ENCODE measurements at places on chromosomes 6 and 20.

DNA sequence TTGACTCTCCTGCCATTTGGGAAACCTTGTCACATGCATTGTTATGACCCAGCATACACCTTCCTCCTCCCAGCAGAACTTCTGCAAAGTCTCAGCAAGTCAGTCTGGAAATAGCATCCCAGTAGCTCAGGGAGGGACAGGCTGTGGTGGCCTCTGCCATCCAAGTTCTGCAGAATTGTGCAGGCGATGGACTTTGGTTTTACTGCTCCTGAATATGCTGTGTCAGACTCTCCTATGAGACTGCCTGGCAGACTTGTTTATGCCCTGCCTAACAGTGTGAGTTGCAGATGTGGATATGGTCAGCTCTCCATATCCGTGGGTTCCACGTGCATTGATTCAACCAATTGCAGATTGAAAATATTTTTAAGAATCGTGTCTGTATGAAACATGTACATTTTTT lies 52.8 kb downstream of the SNRNP48 start:
- DNase-seq: no peak

GRCh38 chr6:41561931-41562911 lies 16.0 kb downstream of the FOXP4 start:
- no peak for DNase-seq

DNA sequence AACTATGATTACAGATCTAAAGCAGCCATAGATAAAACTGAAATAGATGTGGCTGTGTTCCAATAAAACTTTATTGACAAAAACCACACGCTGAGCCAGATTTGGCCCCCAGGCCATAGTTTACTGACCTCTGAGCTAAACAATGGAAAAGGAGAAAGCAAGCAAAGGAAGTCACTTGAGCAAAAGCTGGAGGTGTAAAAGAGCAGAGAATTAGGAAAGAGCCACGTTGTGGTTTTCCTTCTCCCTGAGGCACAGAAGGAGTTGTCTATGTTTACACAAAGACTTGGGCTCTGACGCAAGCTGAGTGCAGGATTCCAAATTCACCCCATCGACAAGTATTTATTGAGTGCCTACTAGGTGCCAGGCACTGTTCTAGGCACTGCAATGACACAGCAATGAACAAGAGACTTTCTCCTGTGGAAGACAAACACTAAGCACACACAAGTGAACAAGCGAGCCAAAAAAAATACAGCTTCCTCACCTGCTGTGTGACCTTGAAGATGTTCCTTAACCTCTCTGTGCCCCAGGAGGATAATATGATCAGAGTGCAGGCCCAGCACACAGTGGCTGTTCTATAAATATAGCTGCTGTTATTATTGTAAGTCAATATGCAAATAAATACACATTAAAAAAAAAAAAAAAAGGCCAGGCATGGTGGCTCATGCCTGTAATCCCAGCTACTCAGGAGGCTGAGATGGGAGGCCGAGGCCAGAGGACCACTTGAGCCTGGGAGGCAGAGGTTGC lies 75.4 kb upstream of the PTPN1 start:
- DNase-seq: no peak

GRCh38 chr6:45658958-45659357 lies 281.2 kb upstream of the SUPT3H start:
- no peak for DNase-seq

DNA sequence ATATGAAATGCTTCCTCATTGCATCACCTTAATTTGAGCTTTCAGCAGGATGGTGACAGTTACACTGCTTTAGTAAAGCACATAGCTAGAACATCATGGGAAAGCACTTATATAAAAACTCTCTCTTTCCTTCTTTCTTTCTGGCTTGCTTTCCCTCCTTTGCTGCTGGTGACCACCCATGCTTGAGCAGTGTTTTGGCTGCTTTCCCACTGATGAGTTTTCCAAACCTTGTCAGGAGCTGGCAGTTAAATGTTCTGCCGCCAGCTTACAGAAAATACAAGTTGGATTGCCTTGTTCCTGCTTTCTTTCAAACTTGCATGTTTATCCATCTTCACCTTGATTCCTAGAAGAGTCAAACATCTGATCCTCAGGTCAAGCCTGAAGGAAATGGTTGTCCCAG lies 323.9 kb downstream of the FOXA2 start:
- DNase-seq: no peak

DNA sequence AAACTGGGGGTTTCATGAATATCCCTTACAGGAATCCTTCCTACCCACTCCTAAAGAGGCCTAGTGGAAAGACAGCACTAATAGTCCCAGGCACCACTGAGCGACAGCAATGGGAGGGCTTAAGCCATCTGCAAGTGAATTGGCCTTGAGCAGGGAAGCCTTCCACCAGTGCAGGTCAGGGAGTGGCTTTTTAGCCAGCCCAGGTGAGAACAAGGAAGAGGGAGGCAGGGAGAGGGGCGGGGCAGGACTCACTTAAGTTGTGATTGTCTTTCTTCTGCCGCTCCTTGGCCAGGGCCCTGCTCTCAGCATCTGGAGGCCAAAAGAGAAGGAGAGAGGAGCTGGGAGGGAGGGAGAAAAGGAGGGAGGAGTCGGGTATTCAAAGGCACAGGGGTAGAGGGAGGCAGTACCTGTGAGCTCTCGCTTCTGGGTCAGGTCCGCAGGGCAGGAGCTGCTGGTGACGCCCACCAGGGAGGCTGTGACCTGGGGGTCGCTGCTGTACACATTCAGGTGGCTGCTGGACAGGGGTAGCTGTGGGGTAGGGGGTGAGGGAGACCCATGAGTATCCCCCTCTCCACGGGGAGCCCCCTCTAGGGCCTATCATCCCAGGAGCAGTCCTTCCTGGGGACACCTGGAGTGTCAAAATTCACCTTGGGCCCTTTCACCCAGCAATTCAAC lies 47.8 kb downstream of the TFEB start:
- DNase-seq: no peak

DNA sequence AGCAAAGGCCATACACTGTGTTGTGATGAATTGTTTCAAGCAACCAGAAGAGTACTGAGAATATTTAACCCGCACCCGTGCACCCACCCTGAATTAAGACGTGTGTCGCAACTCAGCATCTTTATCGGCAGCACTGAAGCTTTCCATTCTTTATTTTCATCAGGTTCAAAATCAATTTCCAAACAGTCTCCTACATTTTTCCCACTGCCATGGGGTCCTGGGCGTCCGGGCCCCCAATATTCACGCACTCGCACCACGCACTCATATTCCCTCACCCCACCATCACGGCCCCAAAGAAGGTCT lies 1.8 kb downstream of the LTB start:
- no peak for DNase-seq

GRCh38 chr6:139973669-139974344 lies 599.4 kb upstream of the CITED2 start:
- DNase-seq: no peak

GRCh38 chr20:19070026-19070425 lies 142.4 kb upstream of the SLC24A3 start:
- DNase-seq: no peak

DNA sequence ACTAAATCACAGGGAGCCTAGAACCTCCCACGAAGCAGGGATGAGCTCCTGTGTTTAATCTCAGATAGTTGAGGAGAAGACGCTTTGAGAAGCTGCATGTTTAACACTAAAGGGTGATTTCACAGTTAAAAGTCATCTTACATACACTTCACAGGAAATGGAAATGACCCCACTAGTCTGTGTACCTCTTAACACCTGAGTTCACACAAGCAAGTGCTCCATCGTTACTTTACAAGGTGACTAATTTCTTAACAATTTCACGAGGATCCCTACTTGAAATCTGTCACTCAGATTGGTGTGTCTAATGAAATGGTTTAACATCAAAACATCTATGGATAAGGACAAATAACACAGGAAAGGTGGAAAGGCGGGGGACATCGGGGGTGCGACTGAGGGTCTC lies 93.8 kb upstream of the RPS6KA2 start:
- no peak for DNase-seq

DNA sequence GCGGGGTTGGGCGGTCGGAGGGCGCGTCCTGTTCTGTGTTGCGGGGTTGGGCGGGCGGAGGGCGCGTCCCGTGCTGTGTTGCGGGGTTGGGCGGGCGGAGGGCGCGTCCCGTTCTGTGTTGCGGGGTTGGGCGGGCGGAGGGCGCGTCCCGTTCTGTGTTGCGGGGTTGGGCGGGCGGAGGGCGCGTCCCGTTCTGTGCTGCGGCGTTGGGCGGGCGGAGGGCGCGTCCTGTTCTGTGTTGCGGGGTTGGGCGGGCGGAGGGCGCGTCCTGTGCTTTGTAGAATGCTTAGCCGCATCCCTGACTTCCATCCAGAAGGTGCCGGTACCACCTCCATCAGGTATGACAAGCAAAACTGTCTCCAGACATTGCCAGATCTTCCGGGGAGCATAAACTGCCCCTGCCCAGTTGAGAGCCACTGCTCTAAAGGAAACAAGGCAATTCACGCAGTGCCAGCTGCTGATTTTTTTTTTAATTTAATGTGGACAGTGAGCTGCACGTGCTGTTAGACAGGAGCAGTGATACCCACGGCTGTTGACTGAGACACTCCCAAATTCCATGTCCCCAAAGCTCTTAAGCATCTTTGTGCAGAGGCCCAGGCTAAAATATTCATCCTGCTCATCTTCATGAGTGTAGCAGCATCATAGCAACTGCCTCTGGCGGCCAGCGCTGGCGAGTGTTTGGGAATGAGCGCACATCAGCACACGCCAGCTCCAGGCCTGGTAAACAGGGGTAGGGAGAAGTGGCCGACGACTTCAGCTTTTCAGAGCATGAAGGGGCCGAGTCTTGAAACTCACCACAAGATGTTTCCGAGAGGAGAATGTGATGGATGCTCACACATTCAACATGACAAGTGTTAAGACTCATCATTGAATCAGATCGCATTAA lies 284.4 kb upstream of the CDH4 start:
- no peak for DNase-seq

GRCh38 chr6:32116674-32117073 lies 7.5 kb upstream of the TNXB start:
- no peak for DNase-seq

DNA sequence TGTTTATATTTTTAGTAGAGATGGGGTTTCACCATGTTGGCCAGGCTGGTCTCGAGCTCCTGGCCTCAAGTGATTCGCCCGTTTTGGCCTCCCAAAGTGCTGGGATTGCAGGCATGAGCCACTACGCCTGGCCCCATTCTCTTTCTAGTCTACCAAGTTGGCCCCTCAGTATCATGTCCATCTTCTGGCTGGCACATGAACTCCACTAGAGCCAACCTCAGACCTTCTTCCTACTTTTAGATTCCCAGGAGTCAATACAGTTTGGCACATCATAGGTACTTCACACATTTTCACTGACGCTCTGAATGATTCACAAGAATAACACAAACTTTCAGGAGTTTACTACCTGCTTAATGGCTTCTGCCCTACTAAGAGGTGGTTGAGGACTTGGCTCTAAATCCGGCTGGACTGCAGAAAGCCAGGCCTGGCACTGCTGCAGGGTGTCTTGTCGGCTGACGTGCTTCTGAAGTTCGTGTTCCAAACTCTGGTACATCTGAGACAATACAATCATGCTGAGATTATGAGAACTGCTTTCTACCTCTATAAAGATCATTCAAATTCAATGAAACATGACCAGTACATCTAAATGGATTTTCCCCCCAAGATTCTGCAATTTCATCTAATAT lies 293.3 kb downstream of the SYNE1 start:
- no peak for DNase-seq

- no peak for DNase-seq
These were observed 24.6 kb downstream of the KHDC1L start for GRCh38 chr6:73200735-73201134.

- no peak for DNase-seq
These were observed 450.2 kb downstream of the CDC5L start for GRCh38 chr6:44837741-44838140.

GRCh38 chr6:120005292-120005976 lies 655.9 kb upstream of the MAN1A1 start:
- no peak for DNase-seq

- no peak for DNase-seq
These were observed 455.6 kb downstream of the MAFB start for GRCh38 chr20:40233406-40233805.

DNA sequence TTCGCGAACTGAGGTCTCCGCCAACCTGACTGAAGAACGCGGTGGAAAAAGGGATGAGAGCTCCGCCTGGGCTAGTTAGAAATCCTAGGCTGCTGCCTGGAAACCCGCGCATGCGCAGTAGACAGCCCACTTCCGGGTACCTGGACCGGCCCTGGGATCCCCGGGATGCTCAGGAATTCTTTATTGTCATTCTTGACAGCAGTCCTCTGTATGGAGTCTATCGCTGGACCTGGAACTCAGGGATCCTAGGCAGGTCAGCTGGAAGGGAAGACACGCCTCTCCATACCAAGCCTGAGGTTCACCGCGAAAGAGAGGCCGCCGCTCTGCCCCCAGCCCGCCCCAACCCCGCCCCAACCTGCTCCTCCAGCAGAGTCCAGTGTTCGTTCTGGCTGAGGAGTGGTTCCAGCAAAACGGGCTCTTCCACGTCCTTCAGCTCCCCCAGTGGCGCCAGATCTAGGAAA lies 1379.2 kb upstream of the DEFB115 start:
- no peak for DNase-seq

DNA sequence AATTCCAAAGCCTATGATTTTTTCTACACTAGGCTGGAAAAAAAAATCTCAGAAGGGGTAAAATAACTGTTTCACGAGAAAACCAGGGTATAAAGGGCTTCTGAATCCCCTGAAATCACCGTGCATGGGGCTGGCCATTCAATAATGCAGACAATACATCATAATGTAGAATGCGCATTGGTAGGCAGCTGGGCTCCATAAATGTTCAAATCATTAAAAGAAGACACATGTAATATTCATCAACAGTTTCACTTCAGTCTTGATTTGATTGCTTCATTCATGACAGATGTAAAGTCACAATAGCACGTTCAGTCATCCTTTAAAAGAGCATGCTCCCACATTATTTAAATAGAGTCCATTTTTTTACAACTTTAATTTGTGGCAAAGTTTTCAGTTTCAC lies 20.5 kb downstream of the PTCHD4 start:
- no peak for DNase-seq

DNA sequence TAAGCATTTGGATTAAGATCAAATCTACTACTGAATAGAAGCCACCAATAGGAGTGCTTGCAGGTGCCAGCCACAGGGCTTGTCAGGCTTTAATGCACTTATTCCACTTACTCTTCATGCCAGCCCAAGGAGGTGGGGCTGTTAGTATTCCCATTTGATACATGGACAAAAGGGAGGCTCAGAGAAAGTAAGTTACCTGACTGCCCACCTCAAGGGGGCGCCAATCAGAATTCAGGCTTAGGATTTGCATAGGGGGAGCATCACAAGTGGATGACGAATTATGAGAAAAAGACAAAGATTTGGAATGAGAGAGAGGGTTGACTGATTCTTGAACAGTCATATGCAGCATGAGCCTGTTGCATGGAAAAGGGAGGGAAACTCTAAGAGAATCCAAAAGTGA lies 188.4 kb upstream of the TSHZ2 start:
- peak; percentile 2 for DNase-seq

DNA sequence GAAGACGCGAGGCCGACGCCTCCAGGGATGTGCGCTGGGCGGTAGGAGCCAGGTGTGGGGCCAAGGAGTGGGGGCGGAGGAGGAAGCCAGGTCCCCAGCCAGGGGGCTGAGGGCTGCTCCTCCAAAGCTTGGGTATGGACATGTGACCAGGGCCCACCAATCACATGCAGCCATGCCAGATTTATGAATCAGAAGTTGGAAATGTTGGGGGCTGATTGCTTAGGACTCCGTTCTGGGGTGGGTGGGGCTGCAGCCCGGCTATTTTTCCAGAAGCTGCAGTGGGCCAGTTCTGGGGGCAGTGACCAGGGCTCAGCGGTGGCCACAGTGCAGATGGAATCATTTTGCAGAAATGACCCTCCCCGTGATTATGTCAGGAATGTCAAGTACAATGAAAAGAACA lies 96.0 kb downstream of the CEBPB start:
- DNase-seq: no peak

Measured in stimulated activated naive CD4-positive, alpha-beta T cell treated with Interleukin-2 at 50 U/mL for 16 hours (primary cell).